ENCODE measurements at places on chromosomes 1 and 21.

DNA sequence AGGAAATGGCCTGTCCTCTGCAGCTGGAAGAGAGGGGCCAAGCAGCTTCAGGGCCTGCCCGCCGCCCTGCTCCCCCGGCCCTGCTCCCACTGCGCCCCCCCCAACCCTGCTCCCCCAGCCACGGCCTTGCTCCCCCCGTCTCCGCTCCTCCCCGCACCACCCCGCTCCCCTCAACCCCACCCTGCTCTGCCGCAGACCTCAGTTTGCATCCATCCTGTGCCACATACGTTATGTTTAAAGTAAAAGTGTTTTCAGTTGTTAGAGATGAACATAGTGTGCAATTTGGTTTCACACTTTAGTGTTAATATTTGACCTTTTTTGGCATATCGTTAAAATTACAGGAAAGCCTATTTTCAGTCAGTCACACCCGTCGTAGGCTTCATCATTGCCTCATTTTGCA is 34.1 kb upstream of the DIP2A start:
- peak; percentile 24 for DNase-seq

- no peak for DNase-seq
Measured at GRCh38 chr1:67653304-67653703, 31.7 kb upstream of the GADD45A start.

DNA sequence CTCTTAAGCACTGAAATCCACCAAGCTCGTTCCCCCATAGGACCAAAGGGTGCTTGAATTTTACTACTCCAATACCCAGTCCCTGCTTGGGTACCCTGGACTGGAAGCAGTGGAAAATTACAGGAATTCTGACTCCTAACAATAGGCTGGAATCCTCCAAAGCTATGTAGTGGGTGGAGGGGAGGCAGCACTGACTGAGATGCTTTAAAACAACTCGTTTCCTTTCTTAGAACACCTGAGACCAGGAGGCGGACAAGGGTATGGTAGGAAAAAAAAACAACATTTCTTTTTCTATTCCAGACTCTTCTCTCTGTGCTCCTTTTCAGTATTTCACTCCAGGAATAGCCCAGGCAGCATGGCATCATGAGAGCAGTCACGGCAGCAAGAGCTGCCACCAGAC is 2.3 kb downstream of the PEF1 start:
- DNase-seq, result no peak

GRCh38 chr1:2381741-2382620 is 9.4 kb downstream of the MORN1 start:
- DNase-seq, result peak; percentile 65

DNA sequence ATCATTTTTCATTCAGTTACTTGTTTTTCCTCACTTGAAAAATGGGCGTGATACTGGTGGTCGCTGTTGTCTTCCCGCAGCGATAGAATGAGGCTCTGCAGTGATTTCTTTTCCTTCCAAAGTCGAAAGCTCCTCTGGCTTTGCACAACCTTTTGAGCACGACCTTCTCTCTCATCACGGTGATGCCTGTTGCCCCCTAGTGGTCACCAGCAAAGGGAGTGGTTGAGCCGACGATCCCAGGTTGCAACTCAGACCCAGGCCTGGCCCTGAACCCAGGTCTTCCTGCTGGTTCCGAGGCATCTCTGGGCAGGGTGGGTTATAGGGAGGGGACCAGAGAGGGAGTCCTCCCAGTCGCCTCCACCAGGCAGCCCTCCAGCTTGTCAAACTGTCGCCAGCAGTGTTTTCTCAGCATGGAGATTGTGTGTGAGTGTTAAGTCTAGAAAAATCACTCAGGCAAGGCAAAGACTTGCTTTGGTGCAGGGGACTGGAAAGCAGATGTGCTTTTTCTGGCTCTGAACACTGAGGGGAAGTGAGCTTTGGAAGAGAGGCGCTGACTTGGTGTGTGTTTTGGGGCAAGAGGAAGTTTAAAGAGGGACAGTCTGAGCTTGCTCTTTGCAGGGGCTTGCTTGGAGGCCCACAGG is 285.3 kb downstream of the CAMTA1 start:
- DNase-seq, result peak; percentile 26

Data from stimulated activated naive CD4-positive, alpha-beta T cell (primary cell).